ENCODE measurements at places on chromosomes 4 and X. TPM values are rescaled to one million over a fixed set of nuclear protein-coding genes. Genes with fewer than 3 reads are reported as not detected.

SERPINA7 gene
- not detected for total RNA-seq

- no peak for DNase-seq
These were observed 92.1 kb downstream of the MAMLD1 start for GRCh38 chrX:150455215-150455608.

DNA sequence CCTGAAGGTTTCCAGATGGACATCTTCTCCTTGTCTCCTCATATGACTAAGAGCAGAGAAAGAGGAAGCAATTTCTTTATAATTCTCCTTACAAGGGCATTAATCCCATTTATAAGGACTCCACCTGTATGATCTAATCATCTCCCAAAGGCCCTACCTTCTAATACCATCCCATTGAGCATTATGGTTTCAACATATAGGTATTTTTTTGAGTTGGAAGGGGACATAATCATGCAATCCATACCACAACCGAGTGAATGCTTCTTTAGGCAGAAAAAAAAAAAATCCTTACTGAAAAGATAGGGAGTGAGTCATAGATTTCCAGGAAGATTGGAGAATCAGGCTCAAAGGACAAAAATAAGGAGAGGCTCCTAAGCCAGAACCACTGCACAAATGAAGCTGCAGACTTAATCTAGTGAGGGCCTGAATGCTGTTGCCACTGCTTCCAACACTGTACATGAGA lies 312.5 kb upstream of the HS3ST1 start:
- DNase-seq: no peak

DNA sequence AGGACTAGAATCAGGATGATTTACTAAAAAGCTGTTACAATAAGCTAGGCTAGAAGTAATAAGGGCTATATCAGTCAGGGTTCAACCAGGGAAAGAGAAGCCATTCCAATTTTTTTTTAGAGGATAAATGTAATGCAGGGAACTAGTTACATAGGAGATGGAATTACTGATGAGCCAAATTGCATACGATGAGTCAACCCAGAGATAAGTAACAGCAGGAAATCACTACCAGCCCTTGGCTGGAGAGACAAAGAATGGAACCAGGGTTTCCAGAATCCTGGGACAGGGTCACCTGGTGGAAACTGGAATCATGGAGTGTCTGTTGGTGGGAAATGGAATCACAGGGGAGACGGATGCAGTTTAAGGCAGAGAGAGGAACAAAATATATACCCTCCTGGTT lies 13.1 kb upstream of the MAGEA4 start:
- no peak for DNase-seq

GRCh38 chrX:18872621-18873020 lies 111.3 kb downstream of the PHKA2 start:
- DNase-seq: no peak
